ENCODE measurements at places on chromosomes 2 and 18.

DNA sequence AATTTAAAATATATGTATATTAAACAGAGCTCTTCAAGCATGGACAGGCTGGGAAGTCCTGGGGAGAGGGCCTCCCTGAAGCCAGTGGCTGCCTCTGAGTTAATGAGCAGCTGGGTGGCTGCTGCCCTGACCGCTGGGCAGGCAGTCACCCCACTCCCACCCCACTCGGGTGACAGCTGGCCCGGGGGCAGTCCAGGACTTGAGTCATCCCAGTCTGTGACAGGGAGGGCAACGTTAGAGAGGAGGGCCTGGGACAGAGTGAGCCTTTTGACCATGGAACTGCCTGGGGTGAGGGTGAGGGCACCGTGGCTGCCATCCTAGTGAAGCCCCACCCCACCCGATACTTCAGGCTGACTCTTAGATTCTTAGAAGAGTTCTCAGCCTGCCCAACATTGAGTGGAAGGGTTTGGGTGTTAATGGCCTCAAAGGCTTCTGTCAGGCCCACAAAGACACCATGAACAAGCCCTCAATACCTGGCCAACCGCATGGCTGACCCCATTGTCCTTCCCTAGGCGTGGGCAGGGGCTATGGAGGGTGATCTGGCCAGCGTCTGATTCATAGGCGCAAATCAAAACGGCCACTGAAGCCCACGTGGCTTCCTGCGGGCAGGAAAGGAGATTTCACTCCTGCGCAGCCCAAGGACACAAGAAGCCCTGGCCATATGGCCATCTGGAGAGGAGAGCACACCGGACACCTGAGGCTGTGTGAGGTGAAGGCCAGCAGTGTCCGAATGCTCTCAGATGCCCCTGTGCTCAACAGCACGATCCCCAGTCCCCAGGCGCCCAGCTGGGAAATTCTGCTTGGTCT is 47.5 kb downstream of the MRPS5 start:
- no peak for DNase-seq

GRCh38 chr2:104118889-104119288 is 735.0 kb upstream of the POU3F3 start:
- DNase-seq = no peak

DNA sequence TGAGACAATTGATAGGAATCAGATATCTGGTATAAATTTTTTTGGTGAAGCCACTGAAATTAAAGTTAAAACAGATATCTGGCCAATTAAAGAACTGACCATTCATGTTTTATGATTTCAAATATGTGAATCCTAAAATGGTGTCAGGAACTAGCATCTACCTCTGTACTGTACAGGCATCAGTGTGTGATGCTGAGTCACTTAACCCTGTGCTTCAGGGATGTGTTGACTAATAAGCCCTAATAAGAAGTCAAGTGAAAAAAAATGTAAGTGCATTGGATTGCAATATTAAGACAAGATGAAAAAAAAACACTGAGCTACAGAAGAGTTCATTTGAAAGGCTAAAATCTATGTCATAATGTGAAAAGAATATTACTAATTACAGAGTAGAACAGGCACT is 9.1 kb upstream of the UNC80 start:
- peak; percentile 4 for DNase-seq

- DNase-seq = no peak
Measured at GRCh38 chr2:172090044-172090961, 5.0 kb downstream of the DLX1 start.

GRCh38 chr18:2683055-2683454 is 27.5 kb downstream of the SMCHD1 start:
- DNase-seq = no peak

GRCh38 chr2:230714136-230714480 is 1.5 kb downstream of the CAB39 start:
- peak; percentile 84 for DNase-seq

GRCh38 chr2:239706367-239706766 is 305.5 kb upstream of the HDAC4 start:
- DNase-seq = no peak

GRCh38 chr2:144334551-144334950 is 185.4 kb downstream of the ZEB2 start:
- DNase-seq = no peak
